Kidney (tissue), 22 donors: ENCODE measurements at places on chromosomes 11 and 22.

DNA sequence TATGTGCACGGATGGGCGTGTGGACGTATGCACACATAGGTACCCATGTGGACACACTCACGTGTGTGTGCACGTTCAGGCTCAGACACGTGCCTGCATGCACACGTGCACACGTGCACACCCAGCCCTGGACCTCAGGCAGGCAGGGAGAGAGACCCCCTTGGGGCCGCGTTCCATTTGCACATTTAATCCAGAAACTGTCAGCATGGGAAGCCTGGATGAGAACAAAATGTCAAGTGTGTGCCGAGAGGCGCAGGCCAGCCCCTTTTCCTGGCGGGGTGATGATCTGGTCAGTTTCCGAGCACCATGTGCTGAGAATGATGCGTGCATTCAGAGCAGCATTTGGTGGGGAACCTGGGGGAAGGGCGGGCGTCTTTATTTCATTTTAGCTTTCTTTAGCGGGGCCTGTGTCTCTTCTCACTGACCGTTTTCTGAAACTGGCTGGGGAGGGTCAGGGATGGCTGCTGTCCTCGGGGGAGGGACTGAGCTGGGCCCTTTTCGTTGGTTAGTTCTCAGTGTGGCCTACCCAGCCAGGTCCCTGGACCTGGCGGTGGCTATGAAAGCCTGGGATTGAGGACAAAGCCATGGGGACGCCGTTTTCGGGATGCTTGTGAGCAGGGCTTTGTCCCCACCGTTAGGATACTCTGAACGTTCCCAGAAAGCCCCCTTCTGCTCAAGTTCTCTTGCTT is 96.3 kb downstream of the KCNQ1 start:
- no peak for DNase-seq

GRCh38 chr22:29331213-29331612 is 15.7 kb upstream of the RASL10A start:
- DNase-seq, result no peak

- DNase-seq, result no peak
These were observed 15.4 kb downstream of the FAM181B start for GRCh38 chr11:82718307-82718706.

- DNase-seq, result no peak
These were observed 11.1 kb upstream of the OR56B4 start for GRCh38 chr11:6096417-6096816.

DNA sequence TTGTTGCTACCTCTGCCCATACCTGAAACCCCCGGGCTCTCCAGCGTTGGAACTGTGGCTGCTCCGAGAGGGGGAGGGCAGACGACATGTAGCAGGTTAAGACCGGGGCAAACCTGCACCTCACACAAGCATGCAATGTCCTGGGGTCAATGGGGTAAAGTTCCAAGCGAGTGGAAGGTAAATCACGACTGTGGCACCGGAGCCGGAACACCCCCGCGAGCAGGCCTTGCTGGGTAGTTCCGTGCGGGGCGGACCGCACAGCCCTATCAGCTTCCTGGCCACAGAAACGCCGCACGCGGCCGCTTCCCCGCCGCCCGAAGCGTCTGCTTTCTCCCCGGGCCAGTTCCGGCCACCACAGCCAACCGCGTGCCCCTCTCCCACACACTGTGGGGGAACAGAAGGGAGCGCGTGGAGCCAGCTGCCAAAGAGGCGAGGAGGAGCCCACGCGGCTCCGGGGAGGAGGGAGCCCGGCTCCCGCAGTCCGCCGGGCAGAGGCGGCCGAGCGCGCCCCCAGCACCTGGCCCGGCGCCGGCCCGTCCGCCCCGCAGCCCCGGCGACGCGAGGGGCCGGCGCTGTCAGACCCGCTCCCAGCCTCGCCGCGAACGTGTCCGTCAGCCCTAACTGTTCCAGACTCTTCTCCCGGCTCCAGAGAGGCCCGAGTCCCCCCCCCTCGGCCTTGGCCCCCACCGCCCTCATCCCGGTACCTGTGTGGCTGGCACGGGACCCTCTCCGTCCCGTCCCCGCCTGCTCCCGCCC is 1.6 kb downstream of the SPTBN2 start:
- peak; percentile 47 for DNase-seq

GRCh38 chr11:66467756-66468155 is 1.1 kb downstream of the PELI3 start:
- peak; percentile 40 for DNase-seq

DNA sequence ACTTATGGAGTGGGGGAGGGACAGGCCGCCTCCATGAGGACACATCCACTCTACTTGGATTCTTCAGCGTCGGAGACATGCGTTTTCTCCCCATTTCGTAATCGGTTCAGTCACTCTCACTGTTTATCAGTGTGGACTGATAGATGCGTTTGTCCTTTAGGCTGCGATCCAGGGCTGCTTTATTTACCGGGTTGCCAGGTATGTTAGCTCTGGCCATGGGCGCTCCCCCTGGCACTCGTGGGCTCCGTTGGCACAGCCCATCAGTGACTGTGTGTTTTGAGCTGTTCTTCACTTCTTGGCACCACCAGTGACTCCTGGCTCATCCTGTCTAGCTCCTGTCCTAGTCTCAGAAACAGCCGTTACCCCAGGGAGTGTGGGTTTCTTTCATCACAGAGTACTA is 1203.3 kb downstream of the BRD1 start:
- no peak for DNase-seq

- peak; percentile 76 for DNase-seq
These were observed at the start of gene ME3 for GRCh38 chr11:86672007-86672621. TSS of gene ME3 (minus strand) at chr11:86672616.

- DNase-seq, result no peak
These were observed 131.7 kb downstream of the CTTN start for GRCh38 chr11:70530010-70530409.

DNA sequence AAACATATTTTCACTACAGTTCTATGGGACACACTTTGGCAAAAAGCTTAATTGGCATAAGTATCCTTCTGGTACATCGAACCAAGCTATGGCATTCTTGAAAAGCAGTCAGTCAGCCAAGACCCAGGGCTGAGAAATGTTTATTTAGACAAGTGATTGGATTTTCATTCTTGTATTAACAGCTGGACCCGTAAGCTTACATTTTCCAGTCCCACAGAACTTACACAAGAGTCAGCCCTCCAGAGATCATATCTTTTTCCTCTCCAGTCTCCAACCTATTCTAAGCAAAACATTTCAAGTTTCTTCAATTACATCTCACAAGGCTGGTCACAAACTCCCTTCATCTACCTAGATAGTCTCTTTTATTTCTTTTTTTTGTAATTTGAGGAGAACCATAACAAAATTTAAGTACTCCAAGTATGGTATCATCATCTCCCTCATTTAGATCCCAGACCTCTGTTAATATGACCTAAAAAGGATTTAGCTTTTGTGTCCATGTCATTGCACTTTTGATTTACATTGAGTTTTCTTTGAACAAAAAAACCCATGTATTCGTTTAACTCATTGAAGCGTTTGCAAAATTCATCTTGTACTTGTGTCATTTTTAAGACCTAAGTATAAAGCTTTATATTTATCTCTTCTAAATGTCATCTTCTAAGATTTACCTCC is 67.9 kb upstream of the GRK3 start:
- no peak for DNase-seq

DNA sequence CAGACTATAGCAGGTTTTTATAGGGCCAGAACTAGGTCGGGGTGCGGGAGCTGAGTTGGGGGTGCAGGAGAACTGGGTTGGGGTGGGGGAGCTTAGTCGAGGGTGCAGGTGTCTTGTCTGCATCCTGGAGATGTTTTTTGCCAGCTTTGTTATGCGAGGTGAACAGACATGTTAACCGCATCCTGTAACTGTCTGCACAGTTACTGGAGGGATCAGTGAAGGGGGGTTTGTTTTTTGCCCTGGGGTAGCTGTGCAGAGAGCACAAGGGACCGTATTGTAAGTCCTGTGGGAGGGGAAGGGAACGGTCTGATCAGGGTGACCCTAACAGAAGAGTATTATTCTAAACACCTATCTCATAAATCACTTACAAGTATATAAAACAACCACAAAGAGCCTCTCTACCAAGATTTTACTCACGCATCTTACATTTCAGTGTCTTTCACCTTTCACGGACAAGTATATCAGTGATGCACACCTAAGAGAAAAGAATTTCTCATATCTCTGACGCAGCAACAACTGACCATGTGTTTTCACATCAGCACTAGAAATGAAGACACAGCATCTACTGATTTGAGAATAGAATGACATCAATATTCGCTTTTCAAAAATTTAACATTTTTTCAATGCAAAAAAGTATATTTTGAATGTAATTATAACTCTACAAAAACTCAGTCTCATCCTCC is 20.8 kb downstream of the ZNF195 start:
- no peak for DNase-seq

- no peak for DNase-seq
These were observed 91.0 kb downstream of the RRM1 start for GRCh38 chr11:4185561-4185960.

- peak; percentile 49 for DNase-seq
These were observed 39.5 kb upstream of the BRSK2 start for GRCh38 chr11:1350086-1350725.

GRCh38 chr11:17067417-17067816 is 10.1 kb downstream of the RPS13 start:
- no peak for DNase-seq

- no peak for DNase-seq
These were observed 22.8 kb upstream of the GUCY1A2 start for GRCh38 chr11:107041088-107041444.

GRCh38 chr22:40452730-40453487 is 82.5 kb downstream of the SGSM3 start:
- no peak for DNase-seq
